Gastroesophageal sphincter (tissue), 4 donors: ENCODE measurements at places on chromosomes 5 and 9. TPM values are rescaled to one million over a fixed set of nuclear protein-coding genes. Genes with fewer than 3 reads are reported as not detected.

DNA sequence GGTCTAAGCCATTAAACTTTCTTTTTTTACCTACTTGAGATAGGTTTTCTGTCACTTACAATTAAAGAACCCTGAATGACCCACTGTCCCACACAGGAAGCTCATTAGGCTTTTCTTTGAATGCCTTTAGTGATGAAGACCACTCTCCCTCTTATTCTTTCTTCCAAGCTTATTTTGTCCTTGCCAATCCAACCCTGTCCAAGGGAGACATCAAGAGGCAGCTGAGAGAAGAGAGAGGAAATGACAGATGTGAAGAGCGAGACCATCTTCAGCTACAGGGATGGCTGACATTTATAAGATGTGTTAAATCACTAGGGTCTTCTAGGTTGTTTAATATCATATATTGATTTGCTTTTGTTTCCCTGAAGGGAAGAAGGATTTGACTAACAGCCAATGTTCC lies 133.5 kb downstream of the FAM114A2 start:
- no peak for ATAC-seq

GRCh38 chr5:154487541-154487940 lies 9.5 kb upstream of the HAND1 start:
- ATAC-seq: no peak

- no peak for ATAC-seq
Observed at GRCh38 chr9:16236882-16237281, 633.6 kb downstream of the BNC2 start.

The MRPS27 gene
- 57.9 TPM for total RNA-seq

The NEUROG1 gene
- not detected for total RNA-seq

The RORB gene
- 0.93 TPM for total RNA-seq
